T1000 (cell line): ENCODE measurements at places on chromosomes 16 and 17.

GRCh38 chr16:20004931-20005330 lies 68.8 kb downstream of the GPR139 start:
- no peak for DNase-seq

DNA sequence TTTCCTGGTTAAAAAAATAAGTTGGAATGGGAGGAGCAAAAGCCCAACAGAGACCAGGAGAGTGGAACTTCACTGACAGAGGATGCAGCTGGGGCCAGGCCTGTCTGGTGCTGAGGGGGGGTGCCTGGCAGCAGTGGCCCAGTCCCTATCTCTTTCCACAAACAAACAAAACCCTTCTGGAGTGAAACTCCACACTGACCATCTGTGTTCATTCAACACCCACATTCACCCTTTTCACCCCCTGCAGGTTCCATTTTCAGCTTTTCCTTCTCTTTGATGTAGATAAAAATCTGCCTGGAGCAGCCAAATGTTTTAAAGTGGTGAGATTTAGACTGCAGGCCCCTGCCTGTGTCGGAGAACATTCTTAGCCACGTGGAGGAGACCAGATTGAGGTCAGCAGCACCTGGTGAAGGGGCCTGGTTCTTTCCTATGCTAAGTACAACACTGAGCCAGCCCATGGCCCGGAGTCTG lies 161.4 kb upstream of the CDH11 start:
- DNase-seq, result no peak

DNA sequence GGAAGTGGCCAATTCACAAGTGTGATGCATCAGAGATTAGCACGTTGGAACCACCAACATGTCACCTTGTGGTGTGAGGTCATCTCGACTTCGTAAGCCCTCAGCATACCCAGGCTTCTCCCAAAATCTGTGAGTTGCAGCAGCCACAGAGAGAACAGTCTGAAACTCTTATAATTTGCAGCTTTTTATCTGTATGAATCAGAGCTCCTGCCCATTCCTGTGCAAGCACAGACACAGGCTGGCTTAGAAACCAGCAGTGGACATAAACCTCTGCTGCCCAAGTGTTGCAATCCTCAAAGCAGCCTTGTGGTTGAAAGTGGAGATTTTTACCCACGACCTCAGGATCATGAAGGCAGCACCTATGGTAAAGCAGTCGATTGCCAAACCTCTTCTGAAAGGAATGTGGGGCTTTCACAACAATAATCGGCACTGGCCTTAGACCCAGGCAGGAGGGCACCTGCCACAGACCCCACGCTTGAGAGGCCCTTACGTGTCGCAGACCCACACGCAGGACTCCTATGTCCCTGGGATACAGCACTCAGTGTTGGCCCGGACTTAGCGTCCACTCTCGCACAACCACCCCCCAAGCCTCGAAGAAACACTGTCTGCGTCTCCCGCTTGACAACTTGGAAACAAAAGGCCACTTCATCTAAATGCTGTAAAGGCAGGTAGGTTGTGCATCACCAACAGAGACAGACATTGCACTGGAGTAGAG lies 24.5 kb upstream of the OSGIN1 start:
- DNase-seq, result no peak

DNA sequence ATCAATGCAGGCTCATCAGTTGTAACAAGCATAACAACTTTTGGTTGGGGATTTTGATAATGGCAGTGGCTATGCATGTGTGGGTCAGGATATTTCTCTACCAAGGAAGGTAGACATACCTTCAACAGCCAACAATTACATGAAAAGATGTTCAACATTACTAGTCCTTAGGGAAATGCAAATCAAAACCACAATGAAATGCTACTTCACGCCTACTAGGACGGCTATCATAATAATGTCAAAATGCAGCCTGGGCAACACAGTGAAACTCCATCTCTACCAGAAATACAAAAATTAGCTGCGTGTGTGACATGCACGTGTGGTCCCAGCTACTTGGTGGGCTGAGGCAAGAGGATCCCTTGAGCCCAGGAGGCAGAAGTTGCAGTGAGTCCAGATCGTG lies 7.3 kb upstream of the SLC5A10 start:
- no peak for DNase-seq

GRCh38 chr16:6446370-6446769 lies 886.3 kb upstream of the RBFOX1 start:
- DNase-seq, result no peak

GRCh38 chr17:3798273-3799180 lies 2.5 kb downstream of the ITGAE start:
- DNase-seq, result no peak
